Activated T-cell treated with anti-CD3 and anti-CD28 coated beads, Interleukin-2, amount 50 U/mL, for 24 hours (primary cell): ENCODE measurements at places on chromosomes 16 and 17.
A peak's percentile ranks its signal among the peaks of the same experiment; 100 is the strongest.

- peak; percentile 84 for DNase-seq
Observed at GRCh38 chr16:88782454-88783390, 2.3 kb downstream of the PIEZO1 start.

- DNase-seq, result no peak
Observed at GRCh38 chr16:7321661-7322060, 11.0 kb upstream of the RBFOX1 start.

DNA sequence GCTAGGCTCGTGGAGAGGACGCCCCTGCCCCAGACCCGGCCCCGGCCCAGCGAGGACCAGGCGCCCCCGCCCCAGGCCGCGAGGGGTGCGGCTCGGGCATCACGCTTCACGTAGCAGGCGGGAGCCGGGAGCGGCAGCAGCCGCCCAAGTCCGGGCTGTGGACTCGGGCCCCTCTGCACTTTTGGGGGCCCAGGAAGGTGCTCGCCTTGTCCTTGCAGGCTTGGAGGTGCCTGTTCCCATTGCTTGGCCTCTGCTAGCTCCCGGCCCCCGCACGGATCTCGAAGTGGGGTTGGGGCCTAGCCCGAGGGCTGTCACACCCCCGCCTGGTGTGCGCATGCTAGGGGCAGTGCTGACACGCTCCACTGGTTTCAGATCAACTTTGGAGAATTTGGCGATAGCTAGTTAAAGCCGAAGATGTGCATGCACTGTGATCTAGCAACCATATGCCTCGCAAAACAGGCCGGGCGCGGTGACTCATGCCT lies 55.7 kb downstream of the WSB1 start:
- DNase-seq, result no peak

DNA sequence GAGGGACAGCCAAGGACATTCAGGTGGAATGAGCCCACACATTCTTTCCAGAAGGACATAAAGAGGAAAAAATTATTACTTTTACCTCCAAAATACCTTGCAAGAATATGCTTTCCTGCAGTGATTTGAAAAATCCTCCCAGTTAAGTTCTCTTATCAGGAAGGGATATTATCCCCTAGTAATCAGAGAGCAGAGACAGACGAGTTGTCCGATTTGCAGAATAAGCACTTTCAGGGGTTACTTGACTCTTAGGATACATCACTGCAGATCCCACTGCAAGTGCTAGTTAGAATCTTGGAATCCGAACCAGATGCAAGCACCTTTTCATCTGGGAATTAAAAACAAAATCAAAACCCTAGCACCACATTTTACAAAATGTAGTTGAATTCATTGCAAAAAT lies 33.6 kb downstream of the FOXL1 start:
- DNase-seq, result no peak

GRCh38 chr16:14244196-14245010 lies 173.3 kb downstream of the MRTFB start:
- no peak for DNase-seq

DNA sequence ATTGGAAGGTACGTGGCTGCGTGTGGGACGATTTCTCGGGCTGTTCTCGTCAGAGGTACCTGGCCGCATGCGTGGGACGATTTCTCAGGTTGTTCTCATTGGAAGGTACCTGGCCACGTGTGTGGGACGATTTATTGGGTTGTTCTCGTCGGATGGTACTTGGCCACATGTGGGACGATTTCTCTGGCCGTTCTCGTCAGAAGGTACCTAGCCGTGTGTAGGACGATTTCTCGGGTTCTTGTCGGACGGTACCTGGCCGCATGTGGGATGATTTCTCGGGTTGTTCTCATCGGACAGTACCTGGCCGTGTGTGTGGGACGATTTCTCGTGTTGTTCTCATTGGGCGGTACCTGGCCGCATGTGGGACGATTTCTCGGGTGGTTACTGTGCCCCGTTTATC lies 50.1 kb upstream of the GNG13 start:
- DNase-seq, result no peak
